ENCODE measurements at places on chromosomes 13 and 19. TPM values are rescaled to one million over a fixed set of nuclear protein-coding genes. Genes with fewer than 3 reads are reported as not detected.

- DNase-seq: no peak
Observed at GRCh38 chr19:40366697-40367561, 18.4 kb downstream of the PLD3 start.

- no peak for DNase-seq
Observed at GRCh38 chr13:94559222-94559795, 36.6 kb downstream of the TGDS start.

- no peak for DNase-seq
Observed at GRCh38 chr19:30360376-30361106, 11.6 kb upstream of the ZNF536 start.

GRCh38 chr13:50574731-50575130 is 268.8 kb downstream of the DLEU7 start:
- no peak for DNase-seq

DNA sequence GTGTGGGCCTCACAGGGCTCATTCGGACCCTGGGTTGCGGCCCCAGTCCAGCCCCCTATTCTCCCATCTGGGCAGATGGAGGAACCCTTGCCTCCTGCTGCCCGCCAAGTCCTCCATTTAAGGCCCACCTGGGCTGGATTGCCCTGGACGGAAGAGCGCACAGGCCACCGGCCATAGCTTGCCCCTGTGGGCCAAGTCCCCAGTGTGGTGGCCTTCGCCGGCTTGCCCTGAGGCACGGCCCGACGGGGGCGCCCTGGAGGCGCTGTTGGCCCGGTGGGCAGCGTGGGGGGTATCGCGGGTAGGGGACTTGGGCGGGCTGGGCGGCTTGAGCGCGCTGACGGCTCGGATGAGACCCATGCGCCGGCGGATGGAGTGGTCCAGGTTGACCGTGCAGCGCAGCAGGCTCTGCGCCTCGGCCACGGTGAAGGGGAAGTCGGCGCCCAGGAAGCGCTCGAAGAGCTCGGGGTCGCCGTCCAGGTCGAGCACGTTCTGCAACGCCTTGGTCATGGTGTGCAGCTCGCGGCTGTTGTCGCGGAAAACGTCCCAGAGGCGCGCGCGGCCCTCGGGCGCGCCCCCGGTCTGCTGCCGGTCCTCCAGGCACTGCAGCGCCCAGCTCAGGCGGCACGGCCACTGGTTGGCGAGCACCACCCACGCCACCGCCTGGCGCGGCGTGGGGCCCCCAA is 8.8 kb downstream of the NKPD1 start:
- DNase-seq: no peak

- DNase-seq: no peak
Observed at GRCh38 chr13:66745307-66745706, 484.8 kb downstream of the PCDH9 start.

DNA sequence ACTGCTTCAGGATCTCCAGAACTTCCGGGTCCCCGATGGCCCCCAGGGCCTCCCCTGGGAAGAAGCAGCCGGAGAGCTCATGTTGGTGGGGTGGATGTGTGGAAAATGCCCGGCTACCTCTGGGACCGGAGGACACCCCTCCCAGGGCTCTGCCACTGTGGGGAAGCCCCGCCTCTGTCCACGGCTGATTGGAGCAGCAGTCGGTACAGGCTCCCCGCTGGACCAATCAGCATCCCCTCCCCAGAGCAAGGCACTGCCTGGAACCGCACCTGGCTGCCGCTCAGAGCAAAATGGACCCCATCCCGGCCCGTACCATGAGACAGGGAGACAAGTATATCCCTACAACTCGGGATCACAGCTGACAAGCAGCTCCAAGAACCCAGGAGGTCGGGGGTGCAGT is 6.4 kb downstream of the DOHH start:
- no peak for DNase-seq

KIR3DL2 gene
- not detected for total RNA-seq

ERICH6B gene
- total RNA-seq: not detected

KIR3DL1 gene
- not detected for total RNA-seq

OR10H5 gene
- total RNA-seq: not detected
